Immature natural killer cell (primary cell): ENCODE measurements at places on chromosomes 4 and X. TPM values are rescaled to one million over a fixed set of nuclear protein-coding genes. Genes with fewer than 3 reads are reported as not detected.
A peak's percentile ranks its signal among the peaks of the same experiment; 100 is the strongest.

GRCh38 chr4:36979533-36979932, 265.0 kb upstream of the NWD2 start:
- no peak for DNase-seq

Gene NEIL3
- polyA plus RNA-seq: not detected

- DNase-seq: no peak
Observed at GRCh38 chr4:39043058-39043860, 11.1 kb upstream of the TMEM156 start.

Gene PGAM4
- 0.38 TPM for polyA plus RNA-seq

- DNase-seq: no peak
Observed at GRCh38 chrX:110442635-110443034, 84.0 kb downstream of the RTL9 start.

DNA sequence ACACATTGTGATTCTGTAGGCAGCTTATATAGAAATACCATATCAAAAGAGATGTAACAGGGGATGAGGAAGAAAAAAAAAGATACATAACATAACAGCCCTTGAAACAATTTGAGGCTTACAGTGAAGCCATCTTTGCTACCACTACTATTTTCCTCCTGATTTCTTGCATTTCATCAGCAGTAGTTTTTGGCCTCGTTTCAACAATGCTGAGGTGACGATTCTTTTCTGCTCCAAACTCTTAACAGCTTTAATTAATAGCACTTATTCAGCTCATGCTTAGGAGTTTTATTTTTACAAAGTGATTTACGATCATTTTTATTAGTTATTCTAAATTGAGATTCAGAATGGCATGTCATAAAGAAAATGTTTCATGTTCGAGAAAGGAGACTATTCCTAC, 163.2 kb downstream of the DCK start:
- no peak for DNase-seq

- peak; percentile 53 for DNase-seq
Observed at GRCh38 chr4:98448908-98449307, 187.7 kb downstream of the RAP1GDS1 start.

- no peak for DNase-seq
Observed at GRCh38 chr4:1852904-1853623, 2.9 kb downstream of the LETM1 start.

GRCh38 chr4:25670991-25671390, 15.3 kb downstream of the SLC34A2 start:
- DNase-seq: no peak

- no peak for DNase-seq
Observed at GRCh38 chr4:123867910-123868587, 471.5 kb downstream of the SPRY1 start.

Gene PAGE1
- polyA plus RNA-seq: not detected

Gene HAND2
- polyA plus RNA-seq: not detected

- DNase-seq: no peak
Observed at GRCh38 chr4:146260521-146260920, 46.2 kb downstream of the REELD1 start.

DNA sequence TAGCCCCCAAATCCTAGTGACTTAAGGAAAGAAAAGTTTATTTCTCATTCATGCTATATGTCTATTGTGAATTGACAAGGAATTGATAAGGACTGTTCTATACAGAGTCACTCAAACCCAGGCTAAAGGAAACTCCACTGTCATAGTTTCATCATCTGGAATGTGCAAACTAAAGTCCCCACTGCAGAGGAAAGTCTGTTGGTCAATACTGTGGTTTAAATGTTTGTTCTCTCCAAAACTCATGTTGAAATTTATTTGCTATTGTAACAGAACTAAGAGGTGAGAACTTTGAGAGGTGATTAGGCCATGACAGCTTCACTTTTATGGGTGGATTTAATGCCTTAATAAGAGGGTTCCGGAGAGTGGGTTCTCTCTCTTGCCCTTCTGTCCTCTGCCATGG, 149.6 kb downstream of the COX18 start:
- no peak for DNase-seq

Gene KLHL4
- polyA plus RNA-seq: not detected

Gene FATE1
- polyA plus RNA-seq: not detected

DNA sequence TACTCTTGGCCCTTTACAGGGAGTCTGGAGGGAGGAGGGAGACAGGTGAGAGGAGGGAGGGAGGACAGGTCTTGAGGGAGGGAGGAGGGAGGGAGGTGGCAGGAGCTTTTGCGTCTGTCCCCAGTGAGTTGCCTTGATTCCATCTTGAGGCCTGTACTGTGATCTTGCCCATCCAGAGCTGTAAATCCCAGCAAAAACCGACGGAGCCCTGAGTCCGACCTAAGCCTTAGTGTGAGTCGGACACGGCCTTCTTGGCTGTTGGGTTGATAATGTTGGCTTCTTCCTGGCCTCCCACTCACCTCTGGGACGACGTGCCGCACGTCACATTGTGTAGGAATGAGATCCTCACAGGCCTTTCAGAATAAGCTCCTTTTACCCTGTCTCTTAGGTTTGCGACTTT, 72.5 kb downstream of the RGS12 start:
- DNase-seq: no peak

- no peak for DNase-seq
Observed at GRCh38 chrX:74234818-74235217, 69.2 kb upstream of the ZCCHC13 start.

GRCh38 chr4:166277853-166278252, 404.8 kb downstream of the TLL1 start:
- no peak for DNase-seq

GRCh38 chr4:159055833-159056232, 47.0 kb upstream of the RAPGEF2 start:
- DNase-seq: no peak
